T-cell (primary cell): ENCODE measurements at places on chromosomes 2 and 18. TPM values are rescaled to one million over a fixed set of nuclear protein-coding genes. Genes with fewer than 3 reads are reported as not detected.

The GRHL1 gene
- 0.43 TPM for total RNA-seq

The RIT2 gene
- total RNA-seq = not detected

The TIMM21 gene
- total RNA-seq = 14.6 TPM

The TRIM54 gene
- total RNA-seq = not detected

The OTOS gene
- total RNA-seq = not detected

The GALNT3 gene
- total RNA-seq = 3.5 TPM

The RTP5 gene
- 1.2 TPM for total RNA-seq

The ESPNL gene
- 0.10 TPM for total RNA-seq

The CAMKMT gene
- total RNA-seq = 16.5 TPM

The MEP1B gene
- not detected for total RNA-seq

The PROC gene
- total RNA-seq = 0.20 TPM

The SLC16A14 gene
- 0.12 TPM for total RNA-seq

The SNED1 gene
- total RNA-seq = 82.5 TPM

The CCDC74B gene
- 0.42 TPM for total RNA-seq
